ENCODE measurements at places on chromosomes 2 and 18. TPM values are rescaled to one million over a fixed set of nuclear protein-coding genes. Genes with fewer than 3 reads are reported as not detected.

GRCh38 chr2:27320958-27321543, 1.8 kb downstream of the MPV17 start:
- H3K4me1 ChIP-seq, result peaks cover 18% of the 10 kb centered on the region
- no peak for DNase-seq
- peaks cover 37% of the 10 kb centered on the region for H3K36me3 ChIP-seq
- no peaks in the 10 kb centered on the region for H3K27me3 ChIP-seq
- H3K4me3 ChIP-seq, result no peak overlapping the region

DNA sequence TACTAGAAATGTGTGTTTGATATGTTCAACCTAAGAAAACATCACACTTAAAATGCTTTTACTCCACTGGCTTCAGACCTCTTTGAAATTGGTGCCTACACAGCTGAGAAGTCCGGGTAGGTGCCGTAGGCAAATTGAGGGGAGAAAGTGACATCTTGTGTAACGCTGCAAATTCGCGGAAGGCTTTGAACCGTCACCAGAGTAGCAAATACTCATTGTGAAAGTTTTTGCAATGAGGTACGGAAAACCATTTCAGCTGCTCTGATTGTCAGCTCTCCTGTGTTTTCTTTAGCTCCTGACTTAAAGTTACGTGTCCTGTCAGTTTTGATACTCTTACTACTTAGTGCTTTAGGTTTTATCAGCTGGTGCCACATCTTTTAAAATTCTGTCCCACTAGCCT, 224.5 kb downstream of the FAM210A start:
- H3K27me3 ChIP-seq, result no peaks in the 10 kb centered on the region
- no peak overlapping the region for H3K27ac ChIP-seq
- peaks cover 5% of the 10 kb centered on the region for H3K4me1 ChIP-seq
- no peak for DNase-seq

The RNASEH1 gene
- 18.4 TPM for total RNA-seq

The CCDC141 gene
- total RNA-seq, result 13.4 TPM

DNA sequence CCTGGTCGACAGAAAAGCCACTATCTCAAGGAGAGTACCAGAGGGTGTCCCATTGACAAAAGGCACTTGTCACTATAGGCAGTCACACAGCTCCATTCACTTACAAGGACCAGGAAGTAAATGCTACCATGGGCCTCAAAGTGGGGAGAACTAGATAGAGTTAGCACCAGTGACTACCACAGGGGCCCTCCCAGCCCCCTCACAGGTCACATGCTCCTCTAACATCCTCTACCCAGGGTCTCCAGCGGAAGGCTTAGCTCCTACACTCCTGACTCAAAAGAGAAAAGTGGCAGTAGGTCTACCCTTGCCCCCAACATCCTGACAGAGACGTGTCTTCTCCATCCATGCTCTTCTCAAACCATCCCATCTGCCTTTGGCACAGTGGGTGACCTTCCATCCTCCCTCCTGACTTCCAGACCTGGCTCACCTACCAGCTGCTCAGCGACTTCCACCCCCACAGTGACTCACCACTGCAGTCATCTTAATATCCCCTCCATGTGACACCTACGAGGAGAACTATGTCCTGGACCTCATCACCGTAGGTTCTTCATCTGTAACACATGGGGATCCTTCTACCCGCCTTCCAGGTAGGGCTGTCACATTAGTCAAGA, 5.6 kb upstream of the DNMT3A start:
- H3K27me3 ChIP-seq, result no peaks in the 10 kb centered on the region
- no peaks in the 10 kb centered on the region for H3K36me3 ChIP-seq
- H3K4me1 ChIP-seq, result peaks cover 3% of the 10 kb centered on the region

DNA sequence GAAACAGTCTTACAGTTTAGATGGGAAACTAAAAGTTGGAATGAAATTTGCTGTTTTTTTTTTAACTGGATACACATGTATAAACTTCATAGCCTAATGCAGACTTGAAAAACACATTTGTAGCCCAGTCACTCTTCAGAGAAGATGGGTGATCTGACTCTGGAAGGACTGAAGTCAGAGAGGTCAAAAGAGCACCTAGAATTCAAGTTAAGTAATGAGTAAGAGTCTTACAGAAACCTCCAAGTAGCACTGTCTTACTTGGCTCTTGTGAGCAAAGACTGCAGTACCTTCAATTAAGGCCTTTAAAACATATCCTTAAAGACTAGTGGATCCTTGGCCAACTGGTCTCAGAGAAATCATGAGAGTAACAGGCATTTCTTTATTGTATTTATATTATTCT, 41.9 kb downstream of the TRAPPC8 start:
- H3K27ac ChIP-seq, result no peak overlapping the region
- DNase-seq, result no peak
- H3K27me3 ChIP-seq, result no peaks in the 10 kb centered on the region
- no peak overlapping the region for H3K4me3 ChIP-seq

The GULP1 gene
- 13.8 TPM for total RNA-seq

GRCh38 chr2:198098918-198099317, 294.5 kb downstream of the PLCL1 start:
- no peaks in the 10 kb centered on the region for H3K36me3 ChIP-seq
- no peak overlapping the region for H3K4me3 ChIP-seq
- no peak for DNase-seq
- no peak overlapping the region for H3K27ac ChIP-seq
- H3K27me3 ChIP-seq, result no peaks in the 10 kb centered on the region
